ENCODE measurements at places on chromosomes 5 and 9.
A peak's percentile ranks its signal among the peaks of the same experiment; 100 is the strongest.

- DNase-seq: no peak
Measured at GRCh38 chr5:139759219-139759721, 36.3 kb upstream of the PSD2 start.

DNA sequence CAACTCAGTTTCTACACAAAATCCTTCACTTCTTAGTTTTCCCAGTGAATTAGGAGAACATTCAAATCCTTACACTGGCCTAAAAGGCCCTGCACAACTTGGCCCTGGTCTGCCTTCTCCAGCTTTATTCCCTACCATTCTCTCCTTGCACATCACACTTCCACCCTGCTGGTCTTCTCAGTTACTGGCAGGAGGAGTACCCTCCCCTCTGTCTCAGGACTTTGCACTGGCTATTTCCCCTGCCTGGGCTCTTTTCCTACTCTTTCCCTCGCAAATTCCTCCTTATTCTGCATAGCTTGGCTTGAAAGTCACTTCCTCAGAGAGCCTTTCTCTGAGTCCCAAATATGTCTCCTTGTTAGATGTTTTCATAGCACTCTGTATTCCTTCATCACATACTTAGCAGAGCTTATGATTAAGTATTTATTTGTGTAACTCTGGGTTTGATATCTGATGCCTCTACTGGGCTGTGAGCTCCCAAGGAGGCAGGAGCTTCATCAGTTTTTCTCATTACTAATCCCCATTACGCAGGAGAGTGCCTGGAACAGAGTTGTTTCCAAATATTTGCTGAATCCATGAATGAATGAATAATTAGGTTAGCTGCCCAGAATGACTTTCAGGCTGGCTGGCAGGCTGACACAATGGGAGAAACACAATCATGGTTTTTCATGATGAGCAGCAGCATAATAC lies 159.8 kb upstream of the KLF9 start:
- no peak for DNase-seq

GRCh38 chr5:143433670-143434069 lies 30.2 kb upstream of the NR3C1 start:
- DNase-seq: no peak

GRCh38 chr9:106897236-106897635 lies 34.3 kb downstream of the ZNF462 start:
- no peak for DNase-seq

DNA sequence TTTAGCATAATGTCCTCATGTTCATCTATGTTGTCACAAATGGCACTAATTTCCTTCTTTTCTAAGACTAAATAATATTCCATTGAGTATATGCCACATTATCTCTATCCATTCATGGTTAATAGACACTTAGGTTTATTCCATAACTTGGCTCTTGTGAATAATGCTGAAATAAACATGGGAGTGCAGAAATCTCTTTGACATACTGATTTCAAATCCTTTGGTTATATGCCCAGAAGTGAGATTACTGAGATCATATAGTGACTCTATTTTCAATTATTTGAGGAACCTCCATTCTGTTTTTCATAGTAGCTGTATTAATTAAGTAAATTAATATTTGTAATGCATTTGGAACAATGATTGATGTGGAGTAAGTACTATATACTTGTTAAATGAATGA lies 13.0 kb downstream of the SMIM3 start:
- no peak for DNase-seq

DNA sequence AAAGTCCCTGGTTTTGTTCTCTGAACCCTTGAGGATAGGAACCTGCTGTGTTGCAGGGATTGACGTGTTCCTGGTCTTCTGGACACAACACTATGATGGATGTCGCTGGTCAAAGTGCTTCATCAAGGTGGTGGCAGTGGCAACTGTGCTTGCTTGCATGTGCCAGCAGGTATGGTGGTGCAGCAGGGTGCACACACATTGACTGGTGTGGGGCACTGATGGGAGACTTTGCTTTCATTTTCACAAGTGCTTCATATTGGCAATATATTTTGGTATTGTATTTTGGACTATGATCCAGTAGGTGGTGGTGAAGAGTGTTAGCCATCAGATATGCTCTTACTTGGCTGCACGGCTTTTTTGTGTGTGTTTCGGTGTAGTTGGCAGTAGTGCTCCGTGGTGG lies 479.8 kb upstream of the CTNND2 start:
- no peak for DNase-seq

DNA sequence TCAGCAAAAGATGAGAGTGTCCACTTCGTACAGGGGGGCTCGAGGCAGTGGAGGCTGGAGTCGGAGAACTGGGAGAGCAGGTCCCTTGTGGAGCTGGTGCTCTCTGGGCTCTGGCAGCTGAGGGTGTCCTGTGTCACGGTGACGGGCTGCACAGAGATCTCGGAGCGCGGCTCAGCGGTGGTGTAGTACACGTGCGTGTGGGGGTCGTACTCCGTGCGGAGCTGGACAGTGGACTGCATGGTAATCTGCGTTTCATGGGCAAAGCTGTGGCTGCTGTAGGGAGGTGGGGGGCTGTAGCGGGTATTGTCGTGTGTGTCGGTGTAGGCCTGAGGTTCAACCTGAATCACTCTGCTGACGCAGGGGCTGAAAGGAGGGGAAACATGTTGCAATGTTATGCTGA lies 48.0 kb downstream of the PTCH1 start:
- no peak for DNase-seq

DNA sequence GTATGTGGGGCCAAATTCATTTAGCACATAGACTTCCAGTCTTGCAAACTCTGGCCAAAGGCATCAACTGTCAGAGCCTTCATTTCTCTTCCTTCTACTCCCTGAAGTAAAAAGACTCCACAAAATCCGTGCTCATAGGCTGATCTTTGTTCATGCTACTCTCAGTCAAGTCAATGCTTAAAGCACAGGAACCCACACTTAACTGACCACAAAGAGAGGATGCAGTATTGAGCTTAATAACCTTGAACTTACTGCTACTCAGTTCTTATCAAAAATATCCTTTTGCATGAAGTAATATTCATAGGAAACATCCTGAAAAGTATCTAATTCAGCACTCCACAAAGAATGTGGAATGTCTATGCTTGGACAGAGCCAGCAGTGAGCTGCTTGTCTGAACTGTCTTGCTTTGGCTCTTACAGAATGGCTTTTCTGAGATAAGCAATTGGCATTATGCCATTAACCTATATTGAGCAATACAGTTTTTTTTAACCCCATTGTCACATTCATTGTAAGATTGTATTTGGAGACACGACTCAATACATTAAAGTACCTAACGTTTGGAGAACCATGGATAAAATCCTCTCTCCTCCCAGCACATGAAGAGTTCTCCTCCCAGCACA lies 21.7 kb downstream of the LPAR1 start:
- no peak for DNase-seq

- DNase-seq: no peak
Measured at GRCh38 chr9:103700195-103700962, 393.7 kb upstream of the SMC2 start.

- DNase-seq: no peak
Measured at GRCh38 chr5:95605786-95606185, 14.1 kb upstream of the GPR150 start.

DNA sequence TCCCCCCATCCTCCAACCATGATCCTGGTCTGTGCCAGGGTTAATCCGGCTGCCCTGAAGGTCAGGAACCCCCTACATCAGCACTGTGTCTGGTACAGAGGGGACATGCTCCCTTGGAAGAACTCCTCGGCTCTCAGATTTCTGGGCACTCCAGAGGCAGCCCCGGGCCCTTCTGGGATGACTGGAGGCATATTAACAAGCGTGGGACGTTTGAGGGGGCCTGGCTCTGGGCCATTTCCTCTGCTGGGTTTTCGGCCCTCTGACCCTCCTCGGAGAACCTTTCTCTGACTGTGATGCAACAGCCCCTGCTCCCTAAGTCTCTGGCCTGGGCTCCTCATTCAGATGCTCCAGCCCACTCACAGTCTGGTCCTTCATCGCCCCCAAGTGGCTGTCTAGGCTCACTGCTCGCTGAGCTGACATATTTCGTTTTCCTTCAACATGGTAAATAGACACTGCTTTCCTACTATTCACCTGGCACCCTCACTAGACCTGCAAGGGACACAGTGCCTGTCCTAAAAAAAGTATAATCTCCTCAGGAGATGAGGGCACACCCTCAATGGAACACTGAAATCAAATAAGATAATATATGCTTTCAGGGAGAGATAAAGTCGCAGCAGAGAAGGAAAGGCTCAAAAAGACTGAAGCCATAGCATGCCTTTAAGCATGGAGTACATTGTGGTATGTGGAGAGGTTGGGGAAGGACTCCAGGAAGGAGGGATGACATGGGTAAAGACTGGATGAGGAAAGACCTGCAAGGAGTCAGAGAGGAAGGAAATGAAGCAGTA lies 404.7 kb upstream of the TRPC7 start:
- peak; percentile 4 for DNase-seq

DNA sequence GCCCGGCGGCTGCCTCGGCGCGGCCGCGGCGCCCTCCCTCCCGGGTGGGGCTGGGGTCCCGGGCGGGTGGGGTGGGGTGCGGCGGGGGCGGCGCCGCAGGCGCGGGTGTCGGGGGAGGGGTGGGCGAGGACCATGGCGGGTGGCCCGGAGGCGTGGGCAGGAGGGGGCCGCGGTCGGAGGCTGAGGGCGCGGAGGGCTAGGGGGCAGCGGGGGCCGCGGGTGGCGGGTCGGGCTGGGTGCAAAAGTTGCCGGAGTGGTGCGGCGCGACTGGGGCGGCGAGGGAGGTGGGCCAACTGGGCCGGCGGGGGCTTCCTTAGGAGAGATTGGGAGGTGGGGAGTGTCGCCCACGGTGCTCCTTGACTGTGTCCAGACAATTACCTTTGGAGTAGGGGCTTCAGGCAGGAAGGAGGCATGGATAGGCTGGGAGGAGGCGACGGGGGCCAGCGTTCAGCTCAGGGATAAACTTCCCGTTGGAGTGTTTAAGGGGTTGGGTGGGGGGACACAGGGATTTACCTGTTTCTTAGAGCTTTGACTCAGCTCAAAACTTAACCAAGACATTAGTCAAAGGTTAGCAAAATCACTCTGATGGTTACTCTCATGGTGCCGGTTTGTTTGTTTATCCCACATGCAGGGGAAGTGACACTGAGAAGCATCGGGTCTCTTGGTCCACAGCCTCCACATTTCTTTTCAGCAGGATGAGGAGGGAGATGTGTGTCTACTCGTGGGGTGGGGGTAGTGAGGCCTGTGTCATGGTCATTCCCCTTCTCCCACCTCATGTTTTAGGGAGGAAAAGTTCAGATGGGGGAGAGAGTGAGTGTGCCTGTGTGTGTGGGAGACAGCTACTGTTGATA lies 859 bp downstream of the CSNK1G3 start:
- no peak for DNase-seq

DNA sequence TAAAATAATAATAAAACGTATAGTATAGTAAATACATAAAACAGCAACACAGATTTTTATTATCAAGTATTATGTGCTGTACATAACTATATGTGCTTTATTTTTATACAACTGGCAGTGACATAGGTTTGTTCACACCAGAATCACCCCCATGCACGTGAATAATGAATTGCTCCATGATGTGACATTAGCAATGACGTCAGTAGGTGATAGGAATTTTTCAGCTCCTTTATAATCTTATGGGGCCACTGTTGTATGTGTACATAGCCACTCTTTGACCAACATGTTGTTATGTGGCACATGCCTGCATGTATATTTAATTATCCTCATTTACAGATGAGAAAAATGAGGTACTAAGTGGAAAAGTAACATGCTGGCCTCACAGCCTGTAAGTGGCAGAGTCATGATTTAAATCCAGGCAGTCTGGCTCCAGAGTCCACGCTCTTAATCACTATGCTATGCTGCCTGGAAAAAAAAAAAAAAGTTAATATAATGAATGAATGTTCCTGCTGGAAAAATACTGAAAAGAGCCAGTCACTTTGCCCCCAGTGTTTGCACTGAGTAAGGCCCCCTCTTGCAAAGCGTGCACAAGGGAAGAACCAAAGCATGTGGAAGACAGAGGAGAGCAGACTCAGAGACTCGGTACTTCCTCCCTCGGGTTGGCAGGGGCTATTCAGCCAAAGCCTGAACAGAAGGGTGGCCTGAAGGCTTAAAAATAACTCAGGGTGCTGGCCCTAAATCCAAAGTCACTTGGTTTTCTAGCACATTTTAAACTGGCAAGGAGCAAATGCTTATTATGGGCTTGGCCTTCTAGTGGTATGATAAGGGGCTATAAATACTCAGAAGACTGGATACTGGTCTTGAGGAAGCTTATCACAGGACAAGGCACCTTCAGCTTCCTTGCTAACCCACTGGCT lies 206.8 kb downstream of the GLIS3 start:
- no peak for DNase-seq

GRCh38 chr9:133341369-133342068 lies 5.5 kb upstream of the SURF6 start:
- DNase-seq: no peak

- DNase-seq: no peak
Measured at GRCh38 chr5:147406636-147407035, 103.2 kb downstream of the DPYSL3 start.

DNA sequence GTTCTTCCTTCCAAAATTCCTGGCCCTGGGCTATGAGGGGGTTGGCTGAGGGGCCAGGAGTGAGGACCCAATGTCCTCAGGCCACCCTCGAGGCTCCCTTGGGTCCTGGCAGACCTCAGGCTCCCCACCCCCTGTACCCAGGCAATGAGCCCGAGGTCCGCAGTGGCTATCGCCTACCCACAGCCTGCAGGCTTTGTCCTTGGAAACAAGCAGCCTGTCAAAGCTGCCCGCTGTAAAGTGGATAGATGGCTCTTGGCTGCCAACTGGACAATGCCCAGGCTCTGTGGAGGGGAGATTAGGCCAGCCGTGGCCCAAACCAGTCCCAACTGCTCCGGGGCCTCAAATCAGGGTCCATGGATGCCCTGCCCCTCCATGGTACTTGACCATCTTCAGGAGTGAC lies 2.2 kb upstream of the ADGRD2 start:
- no peak for DNase-seq

GRCh38 chr5:95862671-95863382 lies 40.3 kb upstream of the GLRX start:
- no peak for DNase-seq

DNA sequence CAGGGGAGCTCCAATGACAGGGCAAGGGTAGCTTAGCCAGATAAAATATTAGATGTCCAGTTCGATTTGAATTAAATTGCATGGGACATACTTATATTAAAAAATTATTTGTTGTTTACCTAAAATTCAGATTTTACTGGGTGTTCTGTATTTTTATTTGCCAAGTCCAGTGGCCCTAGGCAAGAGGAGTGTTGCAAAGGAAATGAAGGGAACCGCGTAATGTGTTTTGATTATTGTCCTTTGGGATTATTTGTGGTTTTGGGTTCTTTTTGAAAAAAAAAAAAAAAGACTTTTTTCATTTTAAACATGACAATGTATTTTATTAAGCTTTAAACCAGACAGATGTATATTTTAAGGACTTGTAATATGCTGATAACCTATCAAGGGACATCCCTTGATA lies 179.3 kb downstream of the C9orf152 start:
- no peak for DNase-seq

- no peak for DNase-seq
Measured at GRCh38 chr9:13228431-13228830, 51.1 kb downstream of the MPDZ start.

- DNase-seq: no peak
Measured at GRCh38 chr5:169563369-169563768, 20.2 kb upstream of the SPDL1 start.

- no peak for DNase-seq
Measured at GRCh38 chr5:140239939-140240700, 62.8 kb downstream of the PFDN1 start.
